ENCODE measurements at places on chromosomes 4 and X.

- no peak for DNase-seq
Measured at GRCh38 chr4:10741961-10742699, 57.6 kb upstream of the CLNK start.

- peak; percentile 47 for DNase-seq
Measured at GRCh38 chr4:142846729-142847596, 862 bp upstream of the INPP4B start.

DNA sequence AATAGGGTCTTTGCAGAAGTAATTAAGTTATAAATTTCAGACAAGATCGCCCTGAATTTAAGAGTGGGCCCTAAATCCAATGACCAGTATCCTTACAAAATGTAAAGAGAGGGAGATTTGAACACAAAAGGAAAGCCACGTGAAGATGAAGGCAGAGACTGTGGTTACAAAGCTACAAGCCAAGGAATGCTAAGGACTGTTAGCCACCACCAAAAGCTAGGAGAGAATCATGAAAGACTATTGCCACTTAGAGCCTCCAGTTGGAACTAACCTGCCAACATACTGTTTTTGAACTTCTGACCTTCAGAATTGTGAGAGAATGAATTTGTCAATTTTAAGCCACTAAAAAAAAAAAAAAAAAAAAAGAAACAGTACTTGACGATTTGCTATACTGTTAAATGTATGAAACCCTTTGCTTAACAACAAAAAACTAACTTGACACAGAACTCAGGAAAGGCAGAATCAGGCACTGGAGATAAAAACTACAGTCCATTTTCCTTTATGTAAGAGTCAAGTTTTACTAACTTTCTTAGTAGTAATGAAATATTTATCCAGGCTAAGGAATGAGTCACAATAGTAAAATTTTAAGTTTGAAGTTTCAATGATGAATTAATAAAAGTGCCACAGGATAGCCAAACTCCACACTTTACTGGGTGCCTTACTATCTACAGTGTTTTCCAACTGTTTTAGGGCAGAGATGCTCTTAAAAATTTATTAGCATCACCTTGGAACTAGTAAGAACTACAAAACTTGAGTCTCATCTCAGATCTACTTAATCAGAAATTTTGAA, 25.1 kb downstream of the DHX15 start:
- DNase-seq, result no peak

GRCh38 chrX:36804066-36804465, 204.1 kb upstream of the FAM47C start:
- no peak for DNase-seq

DNA sequence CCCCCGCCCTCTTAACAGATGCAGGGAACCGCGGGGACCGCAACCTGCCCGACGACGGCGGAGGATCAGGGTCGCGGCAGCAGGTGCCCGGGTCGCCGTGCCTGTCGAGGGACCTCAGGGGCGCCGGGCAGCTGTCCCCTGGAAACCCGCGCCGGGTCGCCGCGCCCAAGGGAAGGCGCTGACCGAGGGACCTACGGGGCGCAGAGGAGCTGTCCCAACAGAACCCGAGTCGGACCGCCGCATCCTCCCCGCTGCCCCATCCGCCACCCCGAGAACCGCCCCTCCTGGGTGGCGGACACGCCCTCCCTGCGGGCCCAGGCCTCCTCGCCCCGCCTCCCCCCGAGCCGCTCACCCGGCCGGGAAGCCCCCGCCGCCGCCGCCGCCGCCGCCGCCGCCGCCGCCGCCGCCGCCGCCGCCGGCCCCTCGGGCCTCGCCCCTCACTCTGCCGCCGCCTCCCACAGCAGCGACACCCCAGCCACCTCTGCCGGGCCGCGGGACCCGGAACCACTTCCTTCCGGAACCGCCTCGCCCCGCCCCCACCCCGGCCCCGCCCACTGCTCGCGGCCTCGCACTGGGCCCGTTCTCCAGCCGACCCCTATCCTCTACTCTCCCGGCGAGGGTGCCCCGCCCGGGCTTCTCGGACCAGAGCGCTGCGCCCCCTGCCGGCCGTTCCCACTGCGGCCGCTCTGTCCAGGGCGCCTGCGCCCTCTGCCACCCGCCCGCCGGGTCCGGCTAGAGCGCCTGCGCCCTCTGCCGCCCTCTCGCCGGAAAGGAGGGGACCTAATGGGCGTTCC, at the start of gene BCLAF3:
TSS of gene BCLAF3 (minus strand) at position 506 of the 794 bp plus-strand sequence. CDS start 20,797 bp downstream, outside the sequence.
- DNase-seq, result peak; percentile 82

DNA sequence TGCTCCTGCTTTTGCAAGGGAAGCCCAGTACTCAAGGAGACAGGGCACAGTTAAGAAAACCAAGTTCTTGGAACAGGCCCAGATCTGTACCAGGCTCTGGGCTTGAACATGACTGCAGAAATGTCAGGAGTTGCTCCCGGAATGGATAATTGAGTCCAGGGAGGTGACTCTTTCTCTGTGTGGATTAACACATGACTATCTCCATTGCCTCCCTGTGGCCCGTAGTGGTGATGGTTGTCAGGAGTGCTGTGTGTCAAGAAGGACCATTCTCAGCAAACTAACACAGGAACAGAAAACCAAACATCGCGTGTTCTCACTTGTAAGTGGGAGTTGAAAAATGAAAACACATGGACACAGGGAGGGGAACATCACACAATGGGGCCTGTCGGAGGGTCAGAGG, 39.9 kb downstream of the CCKAR start:
- DNase-seq, result no peak

- no peak for DNase-seq
Measured at GRCh38 chr4:94621491-94622080, 136.2 kb upstream of the BMPR1B start.

DNA sequence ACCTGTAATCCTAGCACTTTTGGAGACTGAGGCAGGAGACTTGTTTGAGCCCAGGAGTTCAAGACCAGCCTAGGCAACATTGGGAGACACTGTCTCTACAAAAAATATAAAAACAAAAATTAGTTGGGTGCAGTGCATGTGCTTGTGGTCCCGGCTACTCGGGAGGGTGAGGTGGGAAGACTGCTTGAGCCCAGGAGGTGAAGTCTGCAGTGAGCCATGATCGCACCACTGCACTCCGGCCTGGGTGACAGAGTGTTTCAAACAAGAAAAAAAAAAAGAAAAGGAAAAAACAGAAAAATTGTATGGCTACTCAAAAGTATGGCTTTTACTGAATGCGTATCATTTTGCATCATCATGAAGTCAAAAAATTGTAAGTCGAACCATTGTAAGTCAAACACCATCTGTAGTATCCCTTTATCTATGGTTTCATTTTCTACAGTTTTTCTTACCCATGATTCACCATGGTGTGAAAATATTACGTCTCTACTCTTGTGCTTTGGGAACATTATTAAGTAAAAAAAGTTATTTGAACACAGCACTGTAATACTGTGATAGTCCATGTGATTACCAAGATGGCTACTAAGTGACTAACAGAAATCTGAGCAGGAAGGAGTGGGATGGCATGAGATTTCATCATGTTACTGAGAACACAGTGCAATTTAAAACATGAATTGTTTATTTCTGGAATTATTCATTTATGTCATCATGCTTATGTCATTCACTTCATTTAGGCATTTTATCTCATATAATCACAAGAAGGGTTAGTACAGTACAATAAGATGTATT, 26.5 kb upstream of the MANBA start:
- DNase-seq, result no peak

DNA sequence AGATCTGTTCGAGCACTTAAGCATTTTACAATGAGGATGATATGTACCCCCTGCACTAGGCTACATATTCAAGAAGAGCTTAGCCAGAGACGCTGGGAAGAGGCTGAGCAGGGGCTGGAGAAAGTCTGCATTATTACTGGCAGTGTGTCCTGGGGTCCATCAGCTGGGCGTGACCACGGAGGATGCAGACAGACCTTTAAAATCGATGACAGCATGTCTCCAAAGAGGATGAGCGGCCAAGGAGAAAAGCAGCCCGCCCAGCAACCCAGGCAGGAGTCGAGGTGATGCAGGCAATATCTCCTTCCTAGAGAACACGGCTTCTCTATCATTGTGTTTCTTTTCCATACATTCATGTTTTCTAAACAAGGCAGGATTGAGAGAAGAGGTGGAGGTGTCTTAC, 300.7 kb downstream of the USP46 start:
- no peak for DNase-seq

- no peak for DNase-seq
Measured at GRCh38 chr4:163587867-163588266, 93.4 kb downstream of the TMA16 start.

DNA sequence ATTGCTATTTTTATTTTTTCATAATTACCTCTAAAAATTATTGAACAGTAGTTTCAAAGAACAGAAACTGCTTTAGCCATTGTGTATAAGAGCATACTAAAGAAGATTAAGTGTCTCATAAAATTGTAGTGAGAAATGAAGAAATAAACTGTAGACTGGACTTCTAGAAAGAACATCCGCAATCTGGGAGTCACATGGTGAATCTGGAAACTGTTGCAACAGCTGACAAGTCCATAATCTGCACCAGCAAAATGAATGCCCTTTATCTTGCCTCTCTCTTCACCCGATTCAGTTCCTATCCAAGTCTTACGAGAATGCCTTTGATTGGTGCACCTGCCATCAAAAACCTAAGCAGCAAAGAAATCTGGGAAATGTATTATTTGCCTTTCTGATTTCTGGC, 312.9 kb downstream of the NAF1 start:
- DNase-seq, result no peak

DNA sequence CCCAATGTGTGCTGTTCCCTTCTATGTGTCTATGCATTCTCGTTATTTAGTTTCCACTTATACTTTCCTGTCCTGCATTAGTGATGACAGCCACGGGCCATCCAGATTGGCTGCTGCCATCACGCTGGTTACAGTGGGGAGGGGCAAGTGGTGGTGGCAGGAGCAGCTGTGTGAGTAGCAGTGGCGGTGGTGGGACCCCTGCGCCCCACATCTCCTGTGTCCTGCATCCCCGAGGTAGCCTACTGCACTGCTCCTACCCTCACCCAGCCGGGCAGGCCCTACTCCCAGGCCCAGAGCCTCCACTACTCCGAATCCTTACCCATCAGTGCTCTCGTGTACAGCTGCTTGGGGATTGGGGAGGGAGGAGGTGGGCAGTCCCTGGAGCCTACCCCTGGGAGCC, 798.7 kb upstream of the AGA start:
- DNase-seq, result no peak

DNA sequence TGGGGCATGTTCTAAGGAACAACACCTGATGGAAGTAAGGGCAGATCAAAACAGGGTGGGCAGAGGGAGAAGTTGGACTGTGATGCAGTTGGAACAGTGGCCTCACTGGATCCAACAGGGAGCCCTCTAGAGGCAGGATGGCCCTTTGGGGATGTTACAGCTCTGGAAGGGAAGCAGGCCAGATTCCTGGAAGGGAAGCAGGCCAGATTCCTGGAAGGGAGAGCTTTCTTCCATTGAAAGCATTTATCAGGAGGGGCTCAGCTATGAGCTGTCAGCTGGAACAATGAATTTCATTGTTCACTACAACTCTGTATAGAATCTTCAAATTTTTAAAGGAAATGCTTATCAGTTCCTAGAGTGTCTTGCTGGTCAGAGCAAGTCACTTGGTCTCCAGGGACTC, 17.7 kb downstream of the IL15 start:
- DNase-seq, result no peak

- no peak for DNase-seq
Measured at GRCh38 chr4:20565075-20565721, 135.1 kb upstream of the PACRGL start.

DNA sequence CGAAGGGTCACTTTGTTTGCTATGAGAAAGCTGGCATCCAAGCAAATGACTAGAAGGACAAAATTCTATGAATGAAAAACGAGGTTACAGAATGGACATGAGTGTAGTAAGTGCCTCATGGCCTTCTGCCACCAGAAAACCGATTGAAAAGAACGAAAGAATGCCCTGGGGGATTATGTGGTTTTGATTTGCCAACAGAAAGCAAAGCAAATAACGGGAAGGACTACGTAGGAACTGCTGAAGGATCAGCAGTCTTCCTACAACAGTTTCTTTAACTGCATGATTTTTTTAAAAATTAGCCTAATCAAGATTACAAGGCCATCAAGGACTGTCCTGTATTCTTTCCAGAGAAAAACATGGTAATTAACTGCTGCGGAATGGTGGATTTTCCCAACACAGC, 50.6 kb downstream of the NRK start:
- DNase-seq, result no peak

- DNase-seq, result no peak
Measured at GRCh38 chr4:163332526-163333406, at the start of gene NPY1R. Gene NPY1R, minus strand, starts transcription at chr4:163332596. Its CDS starts 6,042 bp downstream, at chr4:163326554.

GRCh38 chr4:3225071-3225850, 23.7 kb upstream of the MSANTD1 start:
- no peak for DNase-seq
